ENCODE measurements at places on chromosomes 11 and 22. TPM values are rescaled to one million over a fixed set of nuclear protein-coding genes. Genes with fewer than 3 reads are reported as not detected.

The EFCAB6 gene
- total RNA-seq, result 2.5 TPM

The KRTAP5-11 gene
- total RNA-seq, result not detected

The HORMAD2 gene
- total RNA-seq, result not detected

The CDC42EP1 gene
- 14.9 TPM for total RNA-seq

The PPP1CA gene
- 223 TPM for total RNA-seq

The LRRC75B gene
- total RNA-seq, result 8.2 TPM

The C22orf31 gene
- total RNA-seq, result not detected

The NEFH gene
- 0.39 TPM for total RNA-seq

The GATD1 gene
- 33.0 TPM for total RNA-seq

The C1QTNF5 gene
- not detected for total RNA-seq

The SUSD2 gene
- total RNA-seq, result 2.0 TPM

The POU2AF2 gene
- total RNA-seq, result not detected

The DNHD1 gene
- total RNA-seq, result 5.4 TPM

The DESI1 gene
- 17.5 TPM for total RNA-seq

The PLEKHB1 gene
- total RNA-seq, result 1.2 TPM

The DERL3 gene
- total RNA-seq, result 1.6 TPM

The MPZL3 gene
- 61.1 TPM for total RNA-seq

The TEAD1 gene
- total RNA-seq, result 150 TPM

The MEN1 gene
- 31.3 TPM for total RNA-seq

The RRAS2 gene
- 65.6 TPM for total RNA-seq

The FIBIN gene
- under 0.01 TPM for total RNA-seq

The KCNJ4 gene
- not detected for total RNA-seq

The NTM gene
- 45.8 TPM for total RNA-seq

The CRYBB2 gene
- 0.22 TPM for total RNA-seq

The HBG2 gene
- not detected for total RNA-seq

The NAALADL1 gene
- total RNA-seq, result 14.3 TPM

The JAML gene
- total RNA-seq, result not detected

The PACSIN3 gene
- 129 TPM for total RNA-seq

The GGTLC3 gene
- total RNA-seq, result not detected

The SMTNL1 gene
- not detected for total RNA-seq

The MMP12 gene
- not detected for total RNA-seq

The PACSIN2 gene
- 114 TPM for total RNA-seq

The CYP2R1 gene
- 13.3 TPM for total RNA-seq

The NRIP3 gene
- 2.4 TPM for total RNA-seq

The SNX19 gene
- total RNA-seq, result 60.9 TPM

The OR56A1 gene
- not detected for total RNA-seq

The DAGLA gene
- total RNA-seq, result 6.3 TPM

The CCDC87 gene
- total RNA-seq, result 1.2 TPM

The IGF2 gene
- total RNA-seq, result 9,662 TPM

The YAP1 gene
- 356 TPM for total RNA-seq

The TMEM121B gene
- total RNA-seq, result not detected

The FGF4 gene
- total RNA-seq, result not detected

The MAFF gene
- total RNA-seq, result 8.2 TPM

The CASP5 gene
- total RNA-seq, result not detected

The SOX6 gene
- 0.39 TPM for total RNA-seq

The ANGPTL5 gene
- total RNA-seq, result not detected

The PHRF1 gene
- 38.1 TPM for total RNA-seq

The SAA4 gene
- total RNA-seq, result not detected

The LYVE1 gene
- not detected for total RNA-seq

The PHETA2 gene
- 42.0 TPM for total RNA-seq

The CCDC73 gene
- not detected for total RNA-seq

The ZPR1 gene
- 29.5 TPM for total RNA-seq

All from placental epithelial cell (primary cell).